ENCODE measurements at places on chromosomes 11 and 22.
A peak's percentile ranks its signal among the peaks of the same experiment; 100 is the strongest.

DNA sequence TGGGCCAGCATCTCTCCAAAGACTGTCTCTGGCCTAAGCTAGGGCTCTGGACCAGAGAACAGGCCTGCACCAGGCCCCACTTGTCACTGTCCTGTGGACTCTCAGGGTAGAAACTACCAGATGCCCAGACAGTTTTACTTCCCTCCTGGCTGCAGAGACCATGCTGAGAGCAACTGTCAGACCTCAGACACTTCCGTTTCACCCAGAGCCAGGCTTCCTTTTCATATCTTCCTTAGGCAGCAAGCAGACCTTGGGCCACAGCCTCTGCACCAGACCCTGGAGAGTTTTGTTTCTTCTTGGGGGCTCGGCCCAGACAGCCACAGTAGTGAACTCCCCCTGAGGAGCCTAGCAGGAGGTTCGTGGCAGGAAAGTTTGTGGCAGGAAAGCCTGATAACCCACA, 12.1 kb upstream of the FCHSD2 start:
- no peak for DNase-seq

- no peak for DNase-seq
These were observed 2.3 kb downstream of the RHOG start for GRCh38 chr11:3838504-3838903.

DNA sequence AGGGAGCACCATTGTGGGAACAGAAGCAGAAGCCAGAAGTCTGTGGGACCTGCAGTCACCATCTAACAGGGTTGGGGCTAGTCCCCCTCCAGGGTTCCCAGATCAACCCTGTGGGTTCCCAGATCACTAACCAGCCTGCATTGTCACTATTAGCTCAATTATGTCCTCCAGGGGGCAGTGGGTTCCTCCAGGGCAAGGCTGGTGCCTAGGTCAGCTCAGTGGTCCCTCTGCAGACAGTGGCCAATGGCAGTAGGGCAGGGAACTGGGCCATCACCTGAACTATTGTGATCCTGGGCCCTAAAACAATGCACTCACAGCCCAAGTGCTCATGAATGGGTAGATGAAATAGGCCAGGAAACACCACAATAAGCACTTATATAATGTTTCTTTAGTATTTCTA, 18.8 kb upstream of the PRSS23 start:
- DNase-seq, result no peak

GRCh38 chr22:27113211-27113635, 455.8 kb downstream of the MIAT start:
- DNase-seq, result peak; percentile 34

GRCh38 chr22:36182857-36183256, 18.8 kb downstream of the APOL4 start:
- DNase-seq, result no peak

- DNase-seq, result no peak
These were observed 36.0 kb upstream of the PACSIN2 start for GRCh38 chr22:43050995-43051394.

DNA sequence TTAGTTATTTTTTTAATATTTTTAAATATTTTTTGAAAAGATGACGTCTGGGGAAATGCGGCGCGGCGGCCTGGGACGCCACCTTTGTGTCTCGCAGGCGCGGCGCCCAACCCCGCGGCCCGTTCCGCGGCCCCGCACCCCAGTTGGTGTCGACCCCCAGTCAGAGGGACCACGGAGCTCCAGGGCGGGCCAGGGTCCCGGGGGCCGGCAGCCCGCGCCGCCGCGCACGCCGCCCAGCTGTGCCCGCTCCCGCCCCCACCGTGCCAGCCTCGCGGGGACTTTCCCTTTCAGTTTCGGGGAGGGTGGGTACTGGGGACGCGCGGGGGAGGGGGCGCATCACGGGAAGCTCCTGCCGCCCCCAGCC, 1.6 kb downstream of the CCND1 start:
- no peak for DNase-seq

DNA sequence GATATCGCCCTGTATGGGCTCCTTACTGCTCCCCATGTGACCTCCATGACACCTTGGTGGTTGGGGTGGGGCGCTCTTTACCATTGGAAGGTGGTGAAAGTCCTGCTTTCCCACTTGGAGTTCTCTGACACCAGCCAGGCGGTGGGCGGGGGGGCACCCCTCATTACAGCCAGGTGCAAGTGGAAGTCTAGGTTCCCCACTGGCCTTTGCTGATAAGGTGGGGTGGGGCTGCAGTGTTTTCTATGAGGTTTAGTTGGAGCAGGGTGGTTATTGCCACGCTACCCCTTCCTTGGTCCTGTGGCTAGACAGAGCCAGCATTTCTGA, 5.5 kb upstream of the SLC37A2 start:
- DNase-seq, result no peak

DNA sequence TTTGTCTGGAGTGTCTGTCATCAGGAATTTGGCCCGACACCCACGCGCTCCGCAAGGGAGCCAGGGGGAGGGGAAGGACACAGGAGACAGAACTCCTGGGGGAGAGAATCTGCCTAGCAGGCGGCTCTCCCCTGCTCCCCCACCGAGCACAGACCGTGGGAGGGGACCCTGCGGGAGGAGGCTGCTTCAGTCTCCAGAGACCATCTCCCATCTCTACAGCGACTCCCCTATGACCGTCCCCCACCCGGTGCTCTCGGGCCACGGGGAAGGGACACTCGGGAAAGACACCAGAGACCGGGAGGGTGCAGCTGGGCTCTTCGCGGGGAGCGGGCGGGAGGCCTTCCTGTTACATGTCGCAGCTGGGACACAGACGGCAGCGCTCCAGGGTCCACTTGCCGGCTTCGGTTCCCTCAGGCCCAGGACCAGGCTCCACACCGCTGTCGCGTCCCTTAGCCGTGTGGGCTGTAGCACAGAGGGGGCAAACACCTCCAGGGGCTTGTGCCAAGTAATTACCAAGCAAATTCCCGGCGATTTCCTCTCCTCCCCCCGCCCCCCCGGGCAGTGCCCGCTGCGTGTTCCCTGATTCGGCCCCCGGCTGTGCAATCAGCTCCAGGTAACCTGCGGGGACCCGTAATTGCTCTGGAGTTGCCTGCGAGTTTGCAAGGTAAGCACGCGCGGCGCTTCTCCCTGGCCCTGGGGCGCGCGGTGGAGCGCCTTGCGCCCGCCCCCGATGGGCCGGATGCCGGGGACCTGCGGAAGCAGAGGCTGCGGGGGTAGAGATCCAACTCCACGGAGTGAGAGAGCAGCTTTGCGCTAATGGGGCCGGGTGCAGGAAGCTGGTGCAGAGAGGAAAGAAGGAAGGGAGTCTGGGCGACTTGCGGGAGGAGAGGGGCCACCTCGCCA, 155.1 kb upstream of the CADM1 start:
- DNase-seq, result no peak

Data from prostate gland (tissue), 2 donors.